ENCODE measurements at places on chromosomes 11 and 22. TPM values are rescaled to one million over a fixed set of nuclear protein-coding genes. Genes with fewer than 3 reads are reported as not detected.

GRCh38 chr11:9017773-9018172 is 14.0 kb upstream of the NRIP3 start:
- H3K4me3 ChIP-seq: no peak overlapping the region
- H3K4me1 ChIP-seq: no peaks in the 10 kb centered on the region
- no peaks in the 10 kb centered on the region for H3K36me3 ChIP-seq
- DNase-seq: peak; percentile 35

DNA sequence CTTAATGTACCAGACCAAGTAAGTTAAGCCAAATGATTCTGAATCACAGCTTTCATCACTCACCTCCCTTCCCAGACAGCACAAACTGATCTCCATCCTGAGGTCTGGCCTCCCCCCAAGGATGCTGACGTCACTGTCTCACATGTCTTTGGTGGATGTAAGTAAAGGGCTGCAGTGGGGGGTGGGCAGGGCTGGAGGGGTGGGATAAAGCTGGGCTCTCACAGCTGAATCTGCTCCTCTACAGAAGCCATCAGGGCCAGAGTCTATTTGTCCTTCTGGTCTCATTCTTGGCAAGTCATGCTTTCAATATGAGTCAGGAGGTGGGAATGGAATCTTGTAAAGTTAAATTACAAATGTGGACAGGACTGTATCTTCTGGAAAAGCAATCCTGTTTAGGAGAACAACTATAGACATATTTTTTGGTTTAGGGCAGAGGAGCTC is 32.7 kb downstream of the P4HA3 start:
- H3K27me3 ChIP-seq: no peaks in the 10 kb centered on the region
- H3K4me3 ChIP-seq: no peak overlapping the region
- no peak for DNase-seq
- H3K36me3 ChIP-seq: no peaks in the 10 kb centered on the region
- no peak overlapping the region for H3K27ac ChIP-seq
- H3K4me1 ChIP-seq: no peaks in the 10 kb centered on the region

GRCh38 chr11:79353706-79354105 is 87.1 kb downstream of the TENM4 start:
- no peaks in the 10 kb centered on the region for H3K36me3 ChIP-seq
- H3K27ac ChIP-seq: no peak overlapping the region
- no peak for DNase-seq
- no peak overlapping the region for H3K4me3 ChIP-seq

GRCh38 chr11:123753110-123753509 is 1.2 kb downstream of the OR6X1 start:
- H3K4me3 ChIP-seq: no peak overlapping the region
- no peak for DNase-seq
- no peaks in the 10 kb centered on the region for H3K4me1 ChIP-seq
- H3K27ac ChIP-seq: no peak overlapping the region
- H3K27me3 ChIP-seq: no peaks in the 10 kb centered on the region

GRCh38 chr22:42160251-42160650 is 29.6 kb upstream of the CYP2D6 start:
- no peak overlapping the region for H3K4me3 ChIP-seq
- no peaks in the 10 kb centered on the region for H3K27me3 ChIP-seq
- no peaks in the 10 kb centered on the region for H3K4me1 ChIP-seq
- DNase-seq: no peak
- no peak overlapping the region for H3K27ac ChIP-seq
- H3K36me3 ChIP-seq: no peaks in the 10 kb centered on the region

DNA sequence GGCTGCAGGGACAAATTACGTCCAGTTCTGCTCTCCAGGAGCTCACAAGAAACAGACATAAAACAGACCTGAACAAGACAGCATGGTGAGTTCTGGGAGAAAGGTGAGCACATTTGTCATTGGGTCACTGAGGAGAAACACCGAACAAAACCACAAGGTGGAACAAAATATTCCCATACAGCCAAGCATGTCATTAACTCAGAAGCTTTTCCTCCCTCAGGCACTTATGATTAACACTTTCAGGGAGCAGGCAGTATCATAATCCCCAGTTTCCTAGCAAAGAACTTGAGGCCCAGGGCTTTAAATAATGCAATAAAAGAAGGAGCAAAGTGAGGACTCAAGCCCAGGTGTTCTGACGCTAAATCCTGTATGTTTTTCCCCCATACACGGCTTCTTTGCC is 43.0 kb downstream of the P4HA3 start:
- H3K27me3 ChIP-seq: no peaks in the 10 kb centered on the region
- no peaks in the 10 kb centered on the region for H3K4me1 ChIP-seq
- H3K36me3 ChIP-seq: no peaks in the 10 kb centered on the region
- H3K27ac ChIP-seq: no peak overlapping the region
- no peak overlapping the region for H3K4me3 ChIP-seq

DNA sequence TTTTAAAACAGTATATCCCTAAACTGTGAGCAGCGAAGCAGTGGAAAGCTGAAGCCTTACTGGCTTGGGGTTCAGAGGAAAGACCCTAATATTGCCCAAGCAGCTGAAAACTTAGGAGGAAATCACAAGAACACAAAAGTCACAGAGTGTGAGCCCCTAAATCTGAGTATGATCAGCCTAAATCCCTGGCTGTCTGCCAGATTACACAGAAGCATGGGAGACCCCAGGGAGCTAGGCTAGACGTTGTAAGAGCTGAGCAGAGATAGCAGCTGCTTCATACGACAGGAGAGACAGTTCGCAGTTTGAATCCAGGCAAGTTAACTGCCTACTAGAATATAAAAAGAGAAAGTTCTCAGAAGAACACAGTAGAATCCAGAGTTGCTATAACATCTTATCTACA is 81.2 kb downstream of the PACS1 start:
- no peaks in the 10 kb centered on the region for H3K4me1 ChIP-seq
- no peaks in the 10 kb centered on the region for H3K27me3 ChIP-seq
- no peak overlapping the region for H3K27ac ChIP-seq
- no peaks in the 10 kb centered on the region for H3K36me3 ChIP-seq
- DNase-seq: no peak

DNA sequence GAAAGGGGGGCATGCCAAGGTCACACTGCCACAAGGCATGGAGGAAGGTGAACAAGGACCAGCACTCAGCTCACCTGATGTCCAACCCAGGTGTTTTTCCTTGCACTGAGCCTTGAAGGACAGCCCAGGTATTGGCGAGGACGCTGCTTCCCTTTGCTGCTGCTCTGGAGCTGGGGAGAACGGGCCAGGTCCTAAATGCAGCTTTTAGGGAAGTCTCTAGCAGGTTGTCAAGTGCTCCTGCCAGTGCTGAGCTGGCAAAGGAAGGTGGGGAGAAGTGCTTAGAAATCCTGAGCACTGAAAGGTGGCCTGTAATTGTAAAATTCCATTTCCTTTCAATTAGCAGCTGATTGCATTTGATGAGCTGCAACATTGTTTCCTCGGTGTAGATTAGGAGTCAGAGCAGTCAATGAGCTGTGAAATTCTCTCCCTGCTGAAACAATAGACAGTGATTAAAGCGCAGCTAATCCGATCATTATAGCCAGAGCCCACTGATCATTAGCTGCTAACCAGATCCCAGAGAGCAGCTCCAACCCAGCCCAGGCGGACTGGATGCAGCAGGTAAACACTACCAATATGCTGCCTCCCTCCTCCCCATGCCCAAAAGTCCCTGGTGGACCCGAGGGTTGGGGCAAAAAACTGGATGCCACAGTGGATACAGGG is 507.6 kb downstream of the INSC start:
- H3K36me3 ChIP-seq: no peaks in the 10 kb centered on the region
- DNase-seq: no peak
- no peak overlapping the region for H3K4me3 ChIP-seq
- H3K27me3 ChIP-seq: no peaks in the 10 kb centered on the region

DNA sequence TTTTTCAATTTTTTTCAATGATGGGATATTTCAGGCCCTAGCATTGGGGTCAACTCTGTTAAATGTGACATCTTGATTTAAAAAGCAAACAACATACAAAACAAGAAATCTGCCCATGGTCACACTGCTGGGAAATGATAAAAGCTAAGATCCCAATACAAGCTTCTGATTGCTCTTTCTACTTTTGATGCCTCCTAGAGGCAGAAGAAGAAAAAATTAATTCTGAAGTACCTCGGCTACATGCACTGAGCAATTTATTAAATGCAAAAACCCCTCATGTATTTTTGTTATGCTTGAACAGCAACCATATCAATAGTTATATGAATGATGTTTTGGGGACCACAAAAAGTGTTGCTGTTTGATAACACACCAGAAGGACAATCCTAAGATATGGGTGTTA is 342.1 kb upstream of the NARS2 start:
- no peak for DNase-seq
- no peaks in the 10 kb centered on the region for H3K36me3 ChIP-seq
- no peak overlapping the region for H3K4me3 ChIP-seq
- H3K27ac ChIP-seq: no peak overlapping the region

- no peak for DNase-seq
- no peaks in the 10 kb centered on the region for H3K27me3 ChIP-seq
- H3K4me3 ChIP-seq: no peak overlapping the region
Measured at GRCh38 chr11:72985645-72986044, 156.5 kb downstream of the FCHSD2 start.

DNA sequence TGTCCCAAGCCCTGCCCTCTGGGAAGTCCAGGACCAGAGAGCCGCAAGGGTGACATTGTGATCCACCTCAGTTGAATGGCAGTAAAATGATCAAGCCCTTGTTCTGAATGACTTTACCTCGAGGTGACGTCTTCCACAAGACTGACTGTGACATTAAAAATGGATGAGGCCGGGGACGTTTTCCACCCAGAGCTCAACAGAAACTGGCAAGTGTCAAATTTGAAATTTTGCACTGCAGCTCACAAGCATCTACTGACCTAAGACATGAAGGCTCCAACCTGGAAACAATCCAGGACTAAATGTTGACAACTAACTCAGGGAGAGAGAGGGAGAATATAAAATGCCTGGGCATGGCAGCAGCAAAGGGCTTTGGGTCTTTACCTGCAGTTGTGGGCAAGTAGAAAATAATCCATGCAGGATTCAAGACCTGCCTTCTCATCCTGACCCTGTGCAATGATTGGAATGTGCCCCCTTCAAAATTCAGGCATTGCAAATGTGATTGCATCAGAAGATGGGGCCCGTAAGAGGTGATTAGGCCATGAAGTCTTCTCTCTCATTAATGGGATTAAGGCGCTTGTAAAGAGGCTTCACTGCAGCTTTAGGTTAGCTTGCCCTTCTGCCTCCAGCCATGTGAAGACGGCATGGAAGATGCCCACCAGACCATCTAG is 33.6 kb upstream of the CLMP start:
- no peaks in the 10 kb centered on the region for H3K4me1 ChIP-seq
- no peaks in the 10 kb centered on the region for H3K36me3 ChIP-seq
- no peak for DNase-seq
- H3K27ac ChIP-seq: no peak overlapping the region
- no peak overlapping the region for H3K4me3 ChIP-seq

The MS4A7 gene
- total RNA-seq: 15.8 TPM

The GGT5 gene
- 8.5 TPM for total RNA-seq

DNA sequence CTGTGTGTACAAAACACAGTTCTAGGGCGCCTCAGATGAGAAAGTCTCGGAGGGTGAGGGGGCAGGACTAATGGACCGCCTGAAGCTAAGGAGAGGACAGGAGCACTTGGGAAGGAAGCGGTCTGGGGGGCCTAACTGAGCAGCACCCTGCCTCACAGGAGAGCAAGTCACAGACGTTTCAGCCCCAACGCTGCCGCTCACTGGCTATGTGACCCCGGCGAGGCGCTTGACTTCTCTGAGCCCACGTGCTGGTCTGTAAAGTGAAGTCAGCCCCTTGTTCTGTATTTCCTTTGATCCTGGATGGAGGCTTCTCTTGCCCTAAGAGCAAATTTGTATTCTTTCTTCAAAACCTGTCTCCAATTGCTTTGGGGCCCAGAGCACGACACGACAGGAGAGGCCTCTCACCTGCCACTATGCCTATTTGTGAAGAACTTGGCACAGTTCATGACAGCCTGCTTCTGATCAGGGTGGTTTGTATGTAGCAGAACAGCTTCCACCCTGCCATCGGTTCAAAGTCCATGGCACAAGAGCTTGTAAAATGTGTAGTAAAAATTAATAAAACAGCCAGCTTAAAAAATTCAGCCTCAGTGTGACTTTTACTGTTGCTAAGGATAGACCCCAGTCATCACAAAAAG is 59.1 kb downstream of the WNT11 start:
- no peaks in the 10 kb centered on the region for H3K27me3 ChIP-seq
- H3K27ac ChIP-seq: no peak overlapping the region
- H3K4me3 ChIP-seq: no peak overlapping the region
- peaks cover 6% of the 10 kb centered on the region for H3K36me3 ChIP-seq
- no peaks in the 10 kb centered on the region for H3K4me1 ChIP-seq

DNA sequence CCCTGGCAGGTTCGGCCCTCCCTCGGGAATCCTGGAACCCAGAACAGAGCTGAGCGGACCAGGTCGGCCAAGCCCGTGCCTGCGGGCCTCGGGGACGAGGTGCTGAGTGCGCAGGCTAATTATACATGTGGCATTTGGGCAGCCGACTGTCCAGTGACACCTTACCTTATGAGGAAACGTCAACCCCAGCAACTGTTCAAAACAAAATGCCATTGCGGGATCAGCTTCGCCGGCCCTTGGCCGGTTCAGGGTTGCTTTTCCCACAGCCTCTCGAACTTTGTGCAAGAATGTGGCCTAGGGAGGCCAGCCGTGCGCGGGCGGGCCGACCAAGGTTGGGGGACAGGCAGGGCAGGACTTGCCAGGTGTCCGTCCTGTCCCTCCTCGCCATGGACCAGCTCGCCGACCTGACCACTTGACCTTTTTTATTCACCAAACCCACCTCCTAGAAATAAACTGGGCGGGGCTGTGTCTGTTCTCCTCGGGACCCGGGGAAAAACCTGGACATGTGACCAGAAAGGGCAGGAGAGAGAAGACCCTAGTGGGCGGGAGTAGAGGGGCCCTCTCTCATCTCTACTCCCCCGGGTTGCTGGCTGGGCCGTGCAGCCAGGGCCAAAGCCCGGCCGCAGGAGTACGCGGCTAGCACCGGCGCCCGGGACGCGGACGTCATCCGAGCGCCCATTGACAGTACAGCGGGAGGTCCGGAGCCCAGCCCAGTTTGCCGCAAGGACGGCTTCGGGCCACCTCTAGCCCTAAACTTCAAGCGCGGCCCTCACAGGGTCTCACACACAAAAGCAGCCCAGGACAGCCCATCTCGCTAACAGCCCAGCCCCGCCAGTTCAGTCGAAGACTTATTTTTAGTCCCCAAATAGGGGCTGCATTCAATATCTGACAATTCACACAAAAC is 134.3 kb upstream of the C11orf58 start:
- H3K27ac ChIP-seq: peak overlapping the region; percentile 84
- peak; percentile 60 for DNase-seq
- H3K4me1 ChIP-seq: peaks cover 18% of the 10 kb centered on the region
- no peaks in the 10 kb centered on the region for H3K27me3 ChIP-seq
- H3K4me3 ChIP-seq: peak overlapping the region; percentile 79

The CHST1 gene
- total RNA-seq: 1.3 TPM

DNA sequence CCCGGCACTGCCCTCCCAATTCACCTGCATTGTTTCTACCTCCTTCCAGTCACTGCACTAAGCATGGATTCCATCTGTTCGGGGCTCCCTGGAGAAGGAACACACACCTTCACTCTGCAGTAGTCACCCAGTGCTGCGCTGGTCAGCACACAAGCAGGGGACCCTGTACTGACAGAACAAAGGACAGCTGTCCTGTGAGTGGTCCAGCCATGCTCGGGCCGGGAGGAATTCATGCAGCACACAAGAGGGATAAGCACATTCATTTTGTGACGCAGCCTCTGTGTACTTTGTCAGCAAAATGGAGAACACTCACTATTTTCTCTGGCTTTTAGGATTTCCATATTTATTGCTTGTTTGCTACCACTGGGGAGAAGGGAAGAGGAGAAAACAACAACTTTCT is 167.3 kb downstream of the NTM start:
- no peaks in the 10 kb centered on the region for H3K27me3 ChIP-seq
- no peaks in the 10 kb centered on the region for H3K36me3 ChIP-seq
- H3K4me1 ChIP-seq: no peaks in the 10 kb centered on the region
- H3K27ac ChIP-seq: no peak overlapping the region
- H3K4me3 ChIP-seq: no peak overlapping the region

The MUC5AC gene
- not detected for total RNA-seq
